Ovary (tissue), 10 donors: ENCODE measurements at places on chromosomes 3 and 15. TPM values are rescaled to one million over a fixed set of nuclear protein-coding genes. Genes with fewer than 3 reads are reported as not detected.

RARRES1 gene
- 50.6 TPM for total RNA-seq

GASK1A gene
- 19.4 TPM for total RNA-seq

CEMIP gene
- total RNA-seq = 3.0 TPM

CHAC1 gene
- total RNA-seq = 11.7 TPM

NRROS gene
- total RNA-seq = 3.4 TPM

- no peak overlapping the region for H3K27ac ChIP-seq
- no peaks in the 10 kb centered on the region for H3K36me3 ChIP-seq
- DNase-seq = no peak
- H3K27me3 ChIP-seq = no peaks in the 10 kb centered on the region
- no peak overlapping the region for H3K4me3 ChIP-seq
Observed at GRCh38 chr3:17638356-17638755, 104.1 kb downstream of the TBC1D5 start.

- H3K4me3 ChIP-seq = no peak overlapping the region
- no peaks in the 10 kb centered on the region for H3K27me3 ChIP-seq
- H3K36me3 ChIP-seq = no peaks in the 10 kb centered on the region
- no peak overlapping the region for H3K27ac ChIP-seq
- H3K4me1 ChIP-seq = no peaks in the 10 kb centered on the region
Observed at GRCh38 chr3:153221748-153222162, 59.7 kb downstream of the RAP2B start.

DNA sequence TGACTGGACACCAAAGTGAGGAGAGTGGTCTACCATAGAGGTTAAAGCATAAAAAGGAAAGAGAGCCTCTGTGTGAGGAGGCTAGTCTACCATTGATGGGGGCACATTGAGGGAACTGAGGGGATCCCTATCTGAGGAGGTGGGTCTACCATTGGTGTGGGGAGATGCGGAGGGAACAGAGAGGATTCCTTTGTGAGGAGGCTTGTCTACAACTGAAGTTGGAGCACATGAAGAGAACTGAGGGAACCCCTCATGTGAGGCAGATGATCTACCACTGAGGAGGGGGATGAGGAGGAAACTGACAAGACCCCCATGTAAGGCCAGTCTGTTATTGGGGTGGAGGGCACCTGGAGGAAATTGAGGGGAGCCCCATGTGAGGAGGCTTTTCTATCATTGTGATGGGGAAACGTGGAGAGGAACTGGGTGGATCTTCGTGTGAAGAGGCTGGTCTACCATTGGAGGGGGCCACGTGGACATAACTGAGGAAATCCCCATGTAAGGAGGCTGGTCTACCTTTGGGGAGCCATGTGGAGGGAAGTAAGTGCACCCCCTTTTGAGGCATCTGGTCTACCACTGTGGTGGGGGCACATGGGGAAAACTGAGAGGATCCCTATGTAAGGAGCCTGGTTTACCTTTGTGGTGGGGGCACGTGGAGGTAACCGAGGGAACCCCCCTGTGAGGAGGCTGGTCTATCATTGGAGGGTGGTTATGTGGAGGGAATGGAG lies 160.1 kb downstream of the FBLN2 start:
- H3K4me1 ChIP-seq = no peaks in the 10 kb centered on the region
- H3K4me3 ChIP-seq = no peak overlapping the region
- no peak overlapping the region for H3K27ac ChIP-seq

DNA sequence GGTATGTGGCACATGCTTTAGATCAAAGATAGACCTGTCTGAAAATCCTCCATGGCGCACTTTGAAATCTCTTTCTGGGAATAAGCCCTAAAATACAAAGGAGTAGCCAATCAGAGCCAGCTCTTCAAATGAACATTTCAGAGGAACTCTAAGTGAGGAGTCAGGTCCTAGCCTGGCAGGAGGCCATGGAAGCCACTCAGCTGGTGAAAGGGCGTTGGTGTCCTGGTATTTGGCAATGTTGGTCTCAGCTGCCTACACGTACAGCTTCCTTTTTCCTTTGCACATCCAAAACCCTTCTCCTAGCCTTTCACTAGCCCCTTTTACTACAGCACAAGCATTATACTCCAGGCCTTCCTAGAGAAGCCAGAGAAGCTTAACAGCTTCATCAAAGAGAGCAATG lies 5.5 kb downstream of the WDR73 start:
- H3K27ac ChIP-seq = no peak overlapping the region
- H3K4me3 ChIP-seq = no peak overlapping the region
- H3K27me3 ChIP-seq = no peaks in the 10 kb centered on the region
- DNase-seq = no peak
- no peaks in the 10 kb centered on the region for H3K36me3 ChIP-seq

- H3K4me3 ChIP-seq = no peak overlapping the region
- H3K27ac ChIP-seq = no peak overlapping the region
- no peaks in the 10 kb centered on the region for H3K36me3 ChIP-seq
- H3K27me3 ChIP-seq = no peaks in the 10 kb centered on the region
- H3K4me1 ChIP-seq = peaks cover 5% of the 10 kb centered on the region
Observed at GRCh38 chr3:195394700-195395099, 48.1 kb downstream of the ACAP2 start.

- H3K36me3 ChIP-seq = no peaks in the 10 kb centered on the region
- no peaks in the 10 kb centered on the region for H3K27me3 ChIP-seq
- no peaks in the 10 kb centered on the region for H3K4me1 ChIP-seq
- H3K4me3 ChIP-seq = no peak overlapping the region
Observed at GRCh38 chr3:61530355-61530754, 31.0 kb upstream of the PTPRG start.

DNA sequence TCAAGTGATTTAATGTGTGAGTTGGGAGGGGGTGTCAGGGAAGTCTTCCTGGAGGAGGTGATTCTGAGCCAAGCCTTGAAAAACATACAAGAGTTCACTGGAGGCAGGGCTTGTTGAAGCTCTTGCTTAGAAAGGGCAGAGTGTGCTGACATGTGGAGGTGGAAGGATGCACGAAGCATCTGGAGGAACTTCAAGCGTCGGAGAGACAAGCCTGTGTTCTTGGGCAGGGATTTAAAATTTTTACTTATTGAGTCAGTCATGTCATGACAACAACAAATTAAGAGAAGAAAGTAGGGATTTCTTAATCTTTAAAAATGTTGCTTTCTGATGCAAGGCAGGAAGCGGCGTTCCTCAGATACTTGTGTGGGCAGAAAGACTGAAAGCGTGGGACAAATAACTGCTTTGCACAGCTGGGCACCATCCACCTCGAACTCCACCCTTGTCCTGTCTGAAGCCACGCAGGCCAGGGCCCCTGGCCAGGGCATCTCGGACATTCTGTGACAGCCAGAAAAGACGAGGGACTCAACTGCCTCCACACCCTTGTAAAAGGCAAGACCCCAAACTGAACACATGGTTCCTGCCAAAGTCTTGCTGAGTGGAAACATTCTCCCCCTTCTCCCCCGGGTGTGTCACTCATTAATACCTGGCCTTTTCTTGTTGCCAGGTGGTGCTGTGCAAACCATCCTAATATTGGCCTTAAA lies 6.9 kb upstream of the IL16 start:
- DNase-seq = peak; percentile 47
- peak overlapping the region; percentile 10 for H3K27ac ChIP-seq
- no peaks in the 10 kb centered on the region for H3K36me3 ChIP-seq
- peaks cover 8% of the 10 kb centered on the region for H3K4me1 ChIP-seq

- no peaks in the 10 kb centered on the region for H3K4me1 ChIP-seq
- no peaks in the 10 kb centered on the region for H3K27me3 ChIP-seq
- DNase-seq = no peak
- H3K36me3 ChIP-seq = no peaks in the 10 kb centered on the region
- no peak overlapping the region for H3K27ac ChIP-seq
Observed at GRCh38 chr3:117927825-117928224, 1106.8 kb downstream of the IGSF11 start.
